A172 (cell line): ENCODE measurements at places on chromosomes 7 and 10. TPM values are rescaled to one million over a fixed set of nuclear protein-coding genes. Genes with fewer than 3 reads are reported as not detected.

DNA sequence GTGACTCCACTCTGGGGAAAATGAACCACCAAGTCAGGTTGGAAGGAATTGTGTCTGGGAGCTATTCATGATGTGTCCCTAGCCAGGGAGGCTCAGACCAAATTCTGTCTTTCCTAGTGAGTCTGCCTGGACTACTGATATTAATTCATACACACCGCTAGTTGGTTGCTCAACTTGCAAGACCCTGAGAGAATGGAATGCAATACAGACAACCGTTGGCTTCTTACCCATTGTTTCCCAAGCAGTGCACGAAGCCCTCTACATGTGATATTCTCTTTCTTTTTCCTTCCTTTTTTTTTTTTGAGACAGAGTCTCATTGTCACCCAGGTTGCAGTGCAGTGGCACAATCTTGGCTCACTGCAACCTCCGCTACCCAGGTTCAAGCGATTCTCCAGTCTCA, 19.4 kb upstream of the SRGN start:
- no peak for DNase-seq

DNA sequence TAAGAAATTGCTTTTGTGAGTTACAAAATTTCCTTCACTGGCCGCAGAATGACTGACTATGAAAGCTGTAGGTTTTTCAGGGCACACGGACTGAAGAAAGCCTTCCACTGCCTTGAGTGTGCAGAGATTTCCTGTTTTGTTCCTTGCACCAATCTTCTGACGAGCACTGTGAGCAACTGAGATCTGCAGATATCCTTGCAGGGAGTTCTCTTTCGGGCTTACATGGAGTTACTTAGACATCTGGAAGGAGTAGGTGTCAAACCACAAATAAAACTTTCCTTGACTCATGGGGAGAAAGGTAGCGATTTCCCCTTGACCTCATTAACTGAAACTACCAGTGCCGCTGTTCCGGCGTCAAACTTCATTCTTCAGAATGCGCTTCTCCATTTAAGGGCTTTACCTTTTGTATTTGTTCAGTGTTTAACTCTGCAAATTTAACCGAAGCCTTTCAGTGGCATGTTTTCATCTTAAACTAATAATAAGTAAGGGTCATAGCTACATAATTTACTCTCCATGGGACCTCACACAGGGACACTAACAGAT, 1175.3 kb downstream of the GATA3 start:
- DNase-seq, result no peak

- no peak for DNase-seq
Measured at GRCh38 chr7:83879063-83879462, 230.1 kb upstream of the SEMA3E start.

- DNase-seq, result no peak
Measured at GRCh38 chr7:135375908-135376699, 133.8 kb downstream of the CNOT4 start.

GRCh38 chr7:83648464-83649241, at the start of gene SEMA3E:
Gene SEMA3E (minus strand): TSS chr7:83649139.
- peak; percentile 18 for DNase-seq

Gene PLPP4
- total RNA-seq, result 10.5 and 11.7 TPM in 2 replicates

Gene CLCN1
- not detected in 2 replicates for total RNA-seq

Gene MGAM2
- total RNA-seq, result not detected in 2 replicates
